ENCODE measurements at places on chromosomes 3 and 15.

- no peak for DNase-seq
Observed at GRCh38 chr15:50452927-50453326, 28.7 kb downstream of the USP8 start.

DNA sequence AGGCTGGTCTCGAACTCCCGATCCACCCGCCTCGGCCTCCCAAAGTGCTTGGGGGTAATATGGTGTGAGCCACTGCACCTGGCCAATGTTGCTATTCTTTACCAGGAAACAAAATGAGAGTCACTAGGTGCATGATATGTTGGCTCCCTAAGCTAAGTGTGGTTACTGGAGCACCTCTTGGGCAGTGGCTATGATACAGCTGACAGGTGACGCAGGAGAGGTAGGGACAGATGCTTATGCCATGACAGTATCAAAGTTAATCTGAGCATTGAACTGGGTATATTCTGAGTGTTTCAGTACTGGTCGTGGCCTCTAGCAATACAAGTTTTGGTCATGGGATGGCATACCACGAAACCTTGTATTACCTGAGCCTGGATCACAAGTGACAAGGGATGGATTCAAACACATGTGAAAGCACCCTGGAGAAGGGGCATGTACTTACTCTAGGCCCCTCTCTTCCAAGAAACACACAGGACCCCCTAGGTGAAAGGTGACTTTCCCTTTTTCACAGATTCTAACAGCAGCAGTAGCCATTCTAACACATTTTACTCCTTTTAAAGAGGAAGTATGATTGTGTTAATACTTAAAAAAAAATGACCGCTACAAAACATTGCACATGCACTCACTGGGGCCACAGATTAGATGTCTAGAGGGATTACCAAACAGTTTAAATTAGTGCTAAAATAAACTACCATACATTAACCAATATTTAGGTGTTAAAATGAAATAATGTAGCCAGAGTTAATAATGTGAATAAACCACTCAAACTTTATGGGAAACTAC lies 467.3 kb downstream of the SHQ1 start:
- no peak for DNase-seq

DNA sequence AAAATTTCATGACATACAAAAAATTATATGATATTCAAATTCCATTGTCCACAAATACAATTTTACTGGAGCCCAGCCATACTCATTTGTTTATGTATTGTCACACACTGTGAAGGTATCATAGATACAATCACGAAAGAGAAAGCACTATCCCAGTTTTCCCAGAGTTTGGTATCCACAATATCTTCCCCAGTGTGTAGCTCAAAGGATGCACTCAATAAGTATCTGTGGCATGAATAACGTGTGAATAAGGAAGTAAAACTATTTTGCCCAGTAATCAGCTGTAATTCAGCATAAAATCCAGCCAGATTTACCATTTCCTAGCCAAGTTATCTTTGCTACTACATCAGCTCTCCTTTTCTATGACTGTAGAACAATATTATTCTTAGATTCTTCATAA lies 131.3 kb upstream of the KCNMB2 start:
- DNase-seq: no peak

DNA sequence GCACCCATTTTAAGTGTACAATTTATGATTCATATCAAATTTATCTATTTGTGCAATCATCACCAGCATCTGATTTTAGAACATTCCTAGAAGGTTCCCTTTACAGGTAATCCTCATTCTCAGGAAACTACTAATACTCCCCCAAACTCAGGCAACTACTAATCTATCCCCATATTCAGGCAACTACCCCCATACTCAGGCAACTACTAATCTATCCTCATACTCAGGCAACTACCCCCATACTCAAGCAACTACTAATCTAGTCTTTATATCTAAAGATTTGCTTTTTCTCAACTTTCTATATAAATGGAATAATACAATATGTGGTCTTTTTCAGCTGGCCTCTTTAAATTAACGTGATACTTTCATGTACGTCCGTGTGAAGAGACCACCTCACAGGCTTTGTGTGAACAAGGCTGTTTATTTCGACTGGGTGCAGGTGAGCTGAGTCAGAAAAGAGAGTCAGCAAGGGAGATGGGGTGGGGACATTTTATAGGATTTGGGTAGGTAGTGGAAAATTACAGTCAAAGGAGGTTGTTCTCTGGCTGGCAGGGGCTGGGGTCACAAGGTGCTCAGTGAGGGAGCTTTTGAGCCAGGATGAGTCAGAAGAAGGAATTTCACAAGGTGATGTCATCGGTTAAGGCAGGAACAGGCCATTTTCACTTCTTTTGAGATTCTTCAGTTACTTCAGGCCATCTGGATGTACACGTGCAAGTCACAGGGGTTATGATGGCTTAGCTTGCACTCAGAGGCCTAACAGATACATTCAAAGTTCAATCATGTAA lies 1444.5 kb upstream of the CADM2 start:
- no peak for DNase-seq

DNA sequence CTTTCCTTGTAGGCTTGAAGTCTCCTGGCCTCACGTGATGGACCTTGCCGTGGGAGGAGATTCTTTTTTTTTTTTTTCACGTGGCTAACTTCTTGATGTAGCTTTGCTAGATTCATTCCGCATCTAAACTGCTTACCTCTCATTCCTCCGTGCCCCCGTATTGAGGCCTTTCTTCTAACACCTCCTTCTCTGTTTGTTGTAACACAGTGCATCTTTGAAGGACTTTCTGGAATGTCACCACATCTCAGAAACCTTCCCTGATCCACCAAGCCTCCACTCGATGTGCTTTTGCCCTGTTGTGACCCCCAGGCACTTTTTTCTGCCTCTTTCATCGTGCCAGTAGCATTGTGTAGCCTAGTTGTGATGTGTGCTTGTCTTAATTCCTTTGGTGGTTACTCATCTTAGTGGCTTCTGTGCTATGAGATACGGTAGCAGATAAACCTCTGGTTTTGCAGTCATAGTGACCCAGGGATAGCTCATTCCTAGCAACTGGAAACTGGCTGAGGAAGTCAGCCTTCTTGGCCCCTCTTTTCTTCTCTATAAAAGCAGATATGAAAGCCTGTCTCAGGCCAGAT lies 1.6 kb upstream of the BNC1 start:
- no peak for DNase-seq

DNA sequence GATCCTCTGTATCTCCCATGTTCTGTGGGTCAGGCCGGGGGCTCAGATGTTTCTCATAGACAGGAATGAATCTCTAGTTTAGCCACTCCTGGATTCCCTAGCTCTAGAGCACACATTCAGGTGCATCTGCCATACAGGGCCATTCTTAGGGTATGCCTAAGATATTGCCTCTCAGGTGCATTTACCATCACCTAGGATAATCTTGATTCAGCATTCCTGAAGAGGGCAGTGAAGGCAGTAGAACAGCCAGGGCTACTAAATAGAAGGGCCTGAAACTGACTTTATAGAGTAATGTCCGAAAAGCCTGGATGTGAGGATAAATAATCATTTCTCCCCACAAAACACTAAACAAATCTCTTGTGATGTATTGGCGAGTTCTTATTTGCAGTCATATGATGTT lies 882.0 kb downstream of the AGBL1 start:
- DNase-seq: no peak

- no peak for DNase-seq
Observed at GRCh38 chr3:66083096-66083678, 44.5 kb upstream of the MAGI1 start.

- no peak for DNase-seq
Observed at GRCh38 chr15:43314171-43314570, 16.2 kb downstream of the LCMT2 start.

GRCh38 chr3:127450331-127450730 lies 140.2 kb downstream of the TPRA1 start:
- DNase-seq: no peak

- DNase-seq: no peak
Observed at GRCh38 chr3:3509665-3510064, 289.6 kb upstream of the LRRN1 start.

DNA sequence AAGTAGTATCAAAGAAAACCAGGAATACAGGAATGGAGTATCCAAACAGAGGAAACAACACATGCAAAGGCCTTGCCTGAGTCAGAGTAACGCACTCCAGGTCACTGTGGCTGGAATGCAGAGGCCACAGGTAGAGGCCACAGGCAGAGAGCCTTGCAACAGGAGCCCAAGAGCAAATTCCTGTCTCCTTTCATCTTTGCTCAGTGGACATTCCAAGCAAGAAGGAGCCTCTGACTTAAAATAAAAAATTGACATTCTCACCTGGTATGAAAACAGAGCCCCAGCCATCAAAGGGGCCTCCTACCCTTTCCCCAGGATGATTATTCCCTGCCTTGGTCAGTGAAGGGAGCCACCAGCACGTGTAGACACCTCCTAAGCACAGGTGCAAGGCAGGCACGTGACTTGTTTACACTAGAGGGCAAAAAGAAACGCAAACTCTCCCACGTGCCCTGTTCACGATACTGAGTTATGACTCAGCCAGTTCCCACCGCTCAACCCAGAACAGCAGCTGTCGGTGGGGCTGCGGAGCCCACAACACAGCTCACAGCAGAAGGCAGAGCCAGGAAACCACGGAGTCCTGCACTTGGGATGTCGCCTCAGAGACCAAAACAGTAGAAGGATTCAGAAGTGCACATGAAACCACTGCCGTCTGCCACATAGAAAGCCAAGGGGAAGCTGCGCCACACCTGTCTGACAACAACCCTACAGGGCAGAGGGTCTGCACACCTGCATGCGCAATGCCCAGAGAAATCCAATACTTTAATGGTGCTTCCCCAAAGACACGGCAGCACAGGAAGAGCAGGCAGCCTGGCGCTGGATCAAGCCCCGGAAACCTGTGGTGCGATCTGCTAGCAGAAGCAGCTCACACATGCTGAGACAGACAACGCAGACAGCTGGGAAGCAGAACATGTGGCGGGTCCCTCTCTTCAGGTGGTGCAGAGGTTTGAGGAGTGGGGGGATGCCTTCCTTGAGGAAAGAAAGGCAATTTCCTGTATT lies 52.1 kb downstream of the ITGB5 start:
- no peak for DNase-seq

DNA sequence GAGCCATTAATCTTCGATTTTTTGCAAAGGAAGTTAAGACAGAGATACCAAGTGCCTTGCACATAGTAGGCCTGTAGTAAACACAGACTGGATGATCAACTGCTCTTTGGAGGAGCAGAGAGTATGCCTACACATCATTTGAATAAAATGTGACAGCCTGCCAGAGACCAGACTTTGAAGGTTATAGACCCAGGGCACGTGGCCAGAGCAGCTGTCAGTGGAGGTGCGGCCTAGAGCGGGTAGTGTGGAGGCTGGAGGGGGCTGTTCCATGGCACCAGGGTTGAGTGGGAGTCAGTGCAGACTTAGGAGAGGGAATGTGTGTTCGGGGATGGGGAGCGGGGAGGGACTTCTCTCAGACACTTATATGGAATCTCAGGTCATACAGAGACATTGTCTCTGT lies 80.8 kb downstream of the SMAD3 start:
- no peak for DNase-seq

DNA sequence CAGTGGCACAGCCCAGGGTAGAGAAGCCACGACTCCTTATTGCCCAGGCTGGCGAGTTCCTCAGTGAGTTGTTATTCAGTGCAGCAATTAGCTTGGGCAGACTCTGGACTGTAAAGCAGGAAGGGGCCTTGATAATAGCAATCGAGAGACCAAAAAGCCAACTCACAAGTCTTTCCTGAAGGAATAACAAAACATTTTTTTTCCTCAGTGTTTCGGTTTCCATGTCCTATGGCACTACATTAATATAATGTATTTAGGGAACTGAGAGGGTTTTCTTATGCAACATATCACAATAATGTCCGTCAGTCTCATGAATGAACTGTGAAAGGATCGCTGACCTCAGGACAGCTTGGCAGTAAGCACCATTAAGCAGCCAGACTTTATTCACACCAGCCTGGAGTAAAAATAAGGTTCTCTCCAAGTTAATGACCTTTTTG lies 248.9 kb upstream of the TBL1XR1 start:
- DNase-seq: no peak

DNA sequence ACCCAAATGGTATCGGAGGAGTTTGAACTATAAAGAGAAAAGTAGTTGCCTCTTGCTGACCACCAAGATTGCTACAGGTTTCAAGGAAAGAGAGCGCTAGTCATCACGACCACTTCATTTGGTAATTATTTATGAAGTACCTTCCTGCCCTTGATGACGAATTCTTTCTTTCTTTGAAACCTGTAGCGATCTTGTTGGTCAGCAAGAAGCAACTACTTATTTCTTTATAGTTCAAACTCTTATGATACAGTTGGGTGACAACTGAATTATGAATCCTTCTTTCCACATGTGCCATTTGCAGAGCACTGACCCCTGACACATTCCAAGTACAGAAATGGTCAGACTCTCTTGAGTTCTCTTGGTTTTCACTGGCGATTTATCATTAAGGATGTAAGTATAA lies 46.8 kb downstream of the THRB start:
- DNase-seq: no peak

- DNase-seq: no peak
Observed at GRCh38 chr3:102205647-102206046, 229.2 kb upstream of the ZPLD1 start.

- DNase-seq: no peak
Observed at GRCh38 chr3:80472459-80472858, 704.7 kb upstream of the ROBO1 start.

DNA sequence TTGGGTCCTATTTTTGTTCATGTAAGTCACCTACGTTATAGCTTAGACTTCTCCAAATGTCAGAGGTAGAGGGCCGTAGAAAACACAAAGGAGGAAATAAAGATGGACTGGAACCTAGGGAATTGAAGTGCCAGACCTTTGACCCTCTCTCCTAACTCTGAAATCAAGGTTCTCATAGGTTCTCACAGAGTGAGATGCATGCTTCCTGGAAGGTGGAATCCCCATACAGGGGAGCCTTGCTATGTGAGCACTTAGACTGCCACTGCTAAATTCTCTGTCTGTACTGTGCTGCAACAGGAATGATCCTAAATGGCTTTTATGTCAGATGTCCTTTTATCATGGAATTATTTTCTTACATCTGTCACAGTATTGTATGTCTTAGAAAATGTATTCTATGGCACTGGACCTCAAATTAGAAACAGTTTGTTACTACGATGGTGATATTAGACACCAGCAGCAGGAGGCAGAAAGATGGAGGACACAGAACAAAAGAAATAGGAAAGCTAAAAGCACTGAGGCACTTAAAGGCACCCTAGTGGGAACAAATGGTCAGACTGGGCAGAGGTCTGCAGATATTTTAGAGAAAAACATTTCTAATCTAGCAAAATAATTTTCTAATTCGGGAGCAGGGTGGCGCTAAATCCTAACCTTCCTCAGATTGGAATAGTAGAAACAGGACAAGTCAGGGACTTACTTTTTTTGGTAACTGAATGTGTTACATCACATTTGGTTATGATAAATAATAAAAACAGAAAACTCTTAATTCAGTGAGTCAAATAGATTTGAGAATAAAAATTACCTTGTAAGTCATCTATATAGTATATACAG lies 60.2 kb upstream of the CDAN1 start:
- DNase-seq: no peak

DNA sequence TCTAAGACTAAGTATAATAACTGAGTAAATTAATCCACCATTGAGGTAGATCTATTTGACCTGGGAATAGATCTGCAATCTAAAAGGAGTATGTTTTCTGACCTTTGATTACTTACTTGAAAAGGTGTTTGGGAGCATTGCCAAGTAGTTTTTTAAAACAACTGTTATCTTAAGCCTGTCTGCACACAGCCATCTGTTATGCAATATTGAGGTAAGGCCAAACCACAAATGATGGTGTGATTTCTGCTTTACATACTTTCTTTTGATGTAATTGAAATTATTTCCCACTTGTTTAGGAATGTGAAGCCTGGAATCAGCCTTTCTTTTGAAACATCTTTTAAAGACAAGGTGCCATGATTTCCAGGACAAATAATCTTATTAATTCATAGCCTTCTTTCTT lies 274.0 kb downstream of the BBX start:
- DNase-seq: no peak

All from lower leg skin (tissue), 4 donors.